ENCODE measurements at places on chromosomes 2 and 18.
A peak's percentile ranks its signal among the peaks of the same experiment; 100 is the strongest.

DNA sequence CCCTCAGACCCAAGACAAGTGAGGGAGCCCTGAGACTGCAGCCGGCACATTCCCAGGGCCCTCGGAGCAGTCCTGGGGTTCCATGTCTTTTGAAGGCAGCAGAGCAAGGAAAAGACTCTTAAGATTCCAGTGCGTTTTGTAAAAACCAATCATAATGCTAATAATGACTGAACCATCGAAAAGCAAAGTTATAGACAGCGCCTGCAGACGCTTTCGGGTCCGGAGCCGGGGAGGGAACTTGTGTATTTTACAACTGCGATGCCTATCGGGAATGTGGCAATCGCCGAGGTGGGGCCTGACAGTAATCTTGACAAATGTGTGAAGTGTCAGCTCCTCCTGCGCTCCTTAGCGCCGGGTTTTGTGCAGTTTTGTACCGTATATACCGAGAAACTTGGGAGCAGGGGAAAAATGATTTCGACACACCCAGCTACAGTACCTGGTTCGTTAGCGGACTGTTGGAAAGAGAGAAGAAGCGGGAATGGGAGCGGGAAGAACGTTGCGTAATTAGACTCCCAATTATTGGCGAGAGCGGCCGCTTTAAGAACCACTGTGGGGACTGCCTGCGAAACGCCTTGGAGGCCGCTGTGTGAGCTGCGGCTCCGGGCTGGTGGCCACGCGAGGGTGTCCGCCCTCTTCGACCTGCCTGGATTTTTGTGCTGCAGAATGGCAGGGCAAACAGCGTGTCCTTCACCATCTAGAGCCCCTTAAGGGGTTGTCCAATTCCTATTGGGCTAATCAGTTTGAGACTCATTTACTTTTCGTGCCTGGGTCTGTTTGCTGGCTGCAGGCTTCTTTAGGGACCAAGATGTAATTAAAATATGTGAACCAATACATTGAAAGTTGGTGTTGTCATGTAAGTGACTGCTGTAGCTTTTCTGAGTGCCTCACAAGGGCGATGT lies 2.4 kb downstream of the EPAS1 start:
- DNase-seq = peak; percentile 76

DNA sequence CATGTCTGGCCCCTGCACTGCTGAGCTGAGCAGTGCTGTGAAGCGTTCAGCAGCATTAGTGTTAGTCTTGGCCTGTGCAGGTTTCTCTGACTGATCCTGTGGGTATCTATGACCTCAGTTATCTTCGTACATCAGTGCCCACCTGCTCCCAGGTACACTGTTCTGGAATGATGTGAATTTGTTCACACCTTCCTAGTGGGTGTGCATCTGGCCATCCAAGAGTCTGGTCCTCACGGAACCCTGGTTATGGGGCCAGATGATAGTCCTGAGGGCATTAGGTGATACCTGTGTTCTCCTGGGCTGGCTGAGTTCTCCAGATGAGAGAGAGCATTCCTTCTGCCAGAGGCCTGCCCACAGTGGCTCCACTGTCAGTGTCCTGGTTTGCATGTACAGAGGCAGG lies 57.2 kb downstream of the INPP4A start:
- DNase-seq = no peak

DNA sequence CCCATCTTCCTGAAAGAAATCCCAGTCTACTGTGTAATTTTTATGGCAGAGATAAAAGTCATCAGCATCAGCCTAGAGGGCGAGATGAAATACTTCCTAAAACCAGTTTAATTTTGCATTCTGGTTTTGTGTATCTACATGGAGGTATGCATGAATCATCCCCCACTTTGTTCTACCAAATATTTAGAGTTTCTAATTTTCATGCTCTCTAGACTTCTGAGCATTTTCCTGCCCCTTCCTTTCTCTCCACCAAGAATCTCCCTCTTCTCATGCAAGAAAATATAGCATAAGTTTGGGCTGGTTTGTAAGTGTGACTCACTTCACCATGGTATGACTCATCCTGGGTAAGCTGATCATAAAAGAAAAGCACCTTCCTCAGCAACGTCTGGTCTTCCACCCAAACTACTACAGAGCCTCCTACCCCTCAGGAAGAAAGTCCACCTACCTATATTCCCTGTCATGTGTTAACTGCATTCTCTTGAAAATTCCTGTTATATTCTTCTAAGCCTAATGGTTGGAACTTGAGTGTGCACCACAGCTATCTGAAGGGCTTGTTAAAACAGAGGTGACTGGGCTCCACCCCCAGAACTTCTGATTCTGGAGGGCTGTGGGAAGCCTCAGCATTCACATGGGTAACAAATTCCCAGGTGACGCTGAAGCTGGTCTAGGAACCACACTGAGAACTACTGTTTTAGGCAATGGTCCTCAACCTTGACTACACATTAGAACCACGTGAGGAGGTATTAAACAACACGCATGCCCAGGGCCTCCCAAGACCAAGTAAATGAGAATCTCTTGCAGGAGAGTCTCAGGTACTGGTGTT lies 37.4 kb upstream of the RAPGEF4 start:
- peak; percentile 69 for DNase-seq

GRCh38 chr2:9021563-9022211 lies 18.2 kb upstream of the MBOAT2 start:
- no peak for DNase-seq

- no peak for DNase-seq
These were observed 349.2 kb upstream of the ID2 start for GRCh38 chr2:8332646-8333045.

GRCh38 chr2:58757971-58758370 lies 516.8 kb upstream of the FANCL start:
- no peak for DNase-seq

GRCh38 chr2:239829326-239829725 lies 195.8 kb downstream of the NDUFA10 start:
- DNase-seq = no peak

DNA sequence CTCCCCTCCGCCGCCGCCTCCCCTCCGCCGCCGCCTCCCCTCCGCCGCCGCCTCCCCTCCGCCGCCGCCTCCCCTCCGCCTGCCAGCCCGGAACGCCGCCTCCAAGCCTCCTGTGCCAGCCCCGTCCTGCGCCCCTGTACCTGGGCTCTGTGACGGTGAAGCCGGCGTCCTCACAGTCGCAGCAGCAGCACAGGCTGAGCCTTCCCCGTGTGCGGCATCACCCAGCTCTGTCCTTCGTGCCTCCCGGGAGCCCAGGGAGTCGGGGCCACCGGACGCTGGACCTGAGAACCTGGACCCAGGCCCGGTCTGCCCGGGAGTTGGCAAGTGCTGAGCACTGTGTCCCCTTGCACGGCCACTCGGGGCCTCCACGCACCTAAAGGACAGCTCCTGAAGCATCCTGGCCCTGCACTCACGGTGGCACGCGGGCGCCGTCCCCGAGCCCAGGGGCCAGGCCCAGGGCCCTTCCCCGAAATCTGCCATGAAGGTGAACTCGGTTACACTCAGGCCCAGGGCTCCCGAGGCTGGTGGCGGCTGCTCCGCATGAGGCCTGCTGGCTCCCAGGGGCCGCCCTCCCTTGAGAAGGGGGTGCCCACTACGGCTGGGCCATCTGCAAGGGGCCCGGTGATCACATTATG lies 32.9 kb downstream of the RTP5 start:
- DNase-seq = no peak

DNA sequence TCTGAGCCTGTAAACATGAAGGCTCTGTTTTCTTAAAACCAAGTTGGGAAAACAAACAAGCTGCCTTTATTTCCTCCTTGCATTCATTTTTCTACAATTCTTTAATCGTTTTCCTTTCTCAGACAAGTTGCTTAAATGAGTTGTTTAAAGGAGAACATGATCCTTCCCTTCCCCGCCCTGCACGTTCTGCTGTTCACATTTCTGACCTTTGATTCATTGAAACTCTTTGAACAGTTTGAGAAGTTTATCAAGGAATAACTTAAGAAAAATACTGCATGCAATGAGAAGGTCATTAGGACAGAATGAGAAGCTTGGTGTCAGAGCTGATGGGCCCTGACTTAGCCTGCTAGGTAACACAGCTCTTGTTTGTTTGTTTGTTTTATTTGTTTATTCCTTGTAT lies 181.6 kb downstream of the PARD3B start:
- DNase-seq = no peak

- peak; percentile 61 for DNase-seq
These were observed 4.6 kb downstream of the TGIF1 start for GRCh38 chr18:3454365-3455089.

- peak; percentile 84 for DNase-seq
These were observed 175.1 kb downstream of the GALNT1 start for GRCh38 chr18:35756506-35757117.

- DNase-seq = no peak
These were observed 248.5 kb upstream of the SESTD1 start for GRCh38 chr2:179513181-179513580.

GRCh38 chr2:188176620-188177019 lies 115.1 kb upstream of the GULP1 start:
- no peak for DNase-seq

DNA sequence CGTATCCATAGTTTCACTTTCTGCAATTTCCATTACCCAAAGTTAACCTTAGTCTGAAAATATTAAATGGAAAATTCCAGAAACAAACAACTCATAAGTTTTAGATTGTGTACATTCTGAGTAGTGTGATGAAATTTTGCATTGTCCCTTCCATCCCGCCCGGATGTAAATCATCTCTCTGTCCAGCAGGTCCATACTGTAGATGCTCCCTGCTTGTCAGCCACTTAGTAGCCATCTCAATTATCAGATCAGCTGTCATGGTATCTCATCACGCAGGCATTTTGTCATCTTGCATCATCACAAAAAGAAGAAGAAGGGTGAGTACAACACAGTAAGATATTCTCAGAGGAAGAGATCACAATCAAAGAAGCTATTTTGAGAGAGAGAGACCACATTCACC lies 185.0 kb upstream of the STK17B start:
- DNase-seq = peak; percentile 6

GRCh38 chr2:46568212-46569009 lies 89.0 kb downstream of the TMEM247 start:
- DNase-seq = no peak

DNA sequence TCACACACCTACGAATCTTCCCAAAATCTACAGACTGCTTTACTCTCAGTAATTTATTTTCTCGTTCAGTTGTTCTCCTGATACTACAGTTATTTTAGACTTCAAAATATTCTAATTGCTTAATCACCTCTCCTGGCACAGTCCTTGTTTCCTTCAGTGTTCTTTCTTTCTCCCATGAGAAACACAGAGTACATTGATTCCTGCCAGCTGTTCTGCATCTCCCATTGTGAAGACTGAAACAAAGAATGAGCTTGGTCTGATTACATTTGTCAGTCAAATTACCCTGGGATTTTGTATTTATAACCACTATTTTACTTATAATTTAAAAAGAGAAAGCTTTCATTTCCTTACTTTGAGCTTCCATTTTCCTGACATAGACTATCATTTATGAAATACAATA lies 63.9 kb upstream of the TANK start:
- no peak for DNase-seq
